Fibroblast of lung (primary cell): ENCODE measurements at places on chromosomes 7 and 10.

GRCh38 chr7:102463841-102464576 is 654 bp downstream of the ALKBH4 start:
- H3K36me3 ChIP-seq, result peaks cover 2% of the 10 kb centered on the region
- DNase-seq, result no peak
- peak overlapping the region; percentile 74 for H3K4me3 ChIP-seq
- no peaks in the 10 kb centered on the region for H3K27me3 ChIP-seq

DNA sequence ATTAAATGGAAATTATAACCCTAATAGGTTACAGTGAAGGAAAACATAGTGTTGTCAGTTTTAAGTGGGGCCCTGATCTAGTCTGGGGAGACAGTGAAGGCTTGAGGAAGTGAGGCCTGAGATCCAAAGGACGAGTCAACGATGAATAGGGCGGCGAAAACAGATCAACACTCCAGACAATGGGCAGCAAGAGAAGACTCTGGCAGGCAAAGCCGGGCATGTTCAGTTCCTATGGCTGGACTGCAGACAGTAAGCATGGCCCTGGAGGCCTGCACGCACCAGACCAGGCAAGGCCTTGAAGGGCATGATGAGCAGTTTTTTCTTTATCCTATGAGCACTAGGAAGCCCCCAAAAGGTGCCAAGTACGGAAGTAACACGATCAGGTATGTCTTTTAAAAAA is 127.8 kb downstream of the RNF216 start:
- H3K4me1 ChIP-seq, result no peaks in the 10 kb centered on the region
- no peaks in the 10 kb centered on the region for H3K27me3 ChIP-seq
- H3K27ac ChIP-seq, result no peak overlapping the region
- no peak overlapping the region for H3K4me3 ChIP-seq

DNA sequence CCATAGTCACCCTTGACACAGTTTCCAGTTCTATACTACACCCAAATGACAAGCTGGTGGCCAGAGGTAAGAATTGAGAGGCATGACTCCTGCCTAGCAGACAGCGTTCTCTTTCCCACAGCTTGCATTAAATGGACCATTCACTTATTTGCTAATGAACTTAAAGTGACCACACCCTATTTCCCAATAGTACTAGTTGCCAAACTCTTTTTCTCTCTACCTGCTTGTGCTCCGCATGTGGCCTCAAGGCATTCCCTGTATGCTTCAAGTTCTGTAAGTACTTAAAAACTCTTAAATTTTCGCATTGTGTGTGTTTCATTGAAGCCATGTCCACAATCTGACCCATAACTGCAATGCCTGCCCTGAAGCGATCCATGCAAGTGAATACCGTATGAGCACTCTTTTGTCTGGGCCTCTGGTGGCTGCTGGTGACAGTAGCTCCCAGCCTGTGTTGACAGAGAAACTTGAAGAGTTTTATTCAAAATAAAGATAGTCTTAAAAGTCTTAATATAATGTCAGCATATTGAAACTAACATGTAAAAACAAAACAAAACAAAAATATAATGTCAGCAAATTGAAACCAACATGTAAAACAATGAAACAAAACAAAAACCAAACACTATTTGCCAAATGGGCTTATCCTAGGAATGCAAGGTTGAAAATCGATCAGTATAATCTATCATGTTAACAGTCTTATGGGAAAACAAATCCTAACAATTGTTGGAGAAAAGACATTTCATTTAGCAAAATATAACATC is 73.6 kb downstream of the CCSER2 start:
- H3K36me3 ChIP-seq, result no peaks in the 10 kb centered on the region
- H3K27ac ChIP-seq, result no peak overlapping the region
- H3K4me1 ChIP-seq, result peaks cover 3% of the 10 kb centered on the region
- no peak overlapping the region for H3K4me3 ChIP-seq

GRCh38 chr10:23493711-23494110 is 54.8 kb downstream of the OTUD1 start:
- DNase-seq, result no peak
- no peaks in the 10 kb centered on the region for H3K36me3 ChIP-seq
- H3K4me1 ChIP-seq, result no peaks in the 10 kb centered on the region
- no peaks in the 10 kb centered on the region for H3K27me3 ChIP-seq
- H3K27ac ChIP-seq, result no peak overlapping the region
- no peak overlapping the region for H3K4me3 ChIP-seq

DNA sequence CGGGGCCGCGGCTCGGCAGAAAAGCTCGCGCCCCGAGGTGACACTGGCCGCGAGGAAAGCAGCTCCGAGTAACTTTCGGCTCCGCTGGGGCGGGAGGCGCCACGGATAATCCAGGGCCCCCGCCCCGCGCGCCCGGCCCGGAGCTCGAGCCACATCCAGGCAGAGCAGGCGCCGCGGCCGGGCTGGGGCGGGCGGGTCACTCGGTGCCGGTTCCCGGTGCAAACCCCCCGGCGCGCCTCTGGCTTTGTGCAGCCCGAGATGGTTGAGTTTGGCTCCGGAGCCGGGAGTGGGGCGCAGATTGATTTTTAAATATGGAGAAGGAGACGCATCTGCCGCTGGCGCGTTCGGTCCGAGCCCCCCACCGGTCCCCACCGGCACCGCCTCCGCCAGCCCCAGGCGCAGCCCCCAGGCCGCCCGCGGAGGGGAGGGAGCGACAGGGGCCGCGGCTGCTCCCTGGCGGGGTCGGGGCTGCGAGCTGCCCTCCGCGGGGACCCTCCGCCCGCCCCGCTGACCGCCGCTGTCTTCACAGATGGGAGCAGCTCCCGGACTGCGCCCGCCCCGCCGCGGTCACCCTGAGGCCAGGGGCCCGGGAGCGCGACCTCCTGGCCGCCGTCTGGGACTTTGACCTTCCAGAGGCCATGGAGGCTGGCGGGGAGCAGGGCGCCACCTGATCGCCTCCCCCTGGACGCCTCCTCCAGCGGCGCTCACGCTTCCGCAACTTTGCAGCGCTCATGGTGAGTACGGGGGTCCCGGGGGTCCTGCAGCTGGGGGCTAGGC is 643 bp downstream of the ADGRA1 start:
- H3K4me1 ChIP-seq, result no peaks in the 10 kb centered on the region
- no peak overlapping the region for H3K27ac ChIP-seq
- H3K27me3 ChIP-seq, result no peaks in the 10 kb centered on the region
- H3K36me3 ChIP-seq, result no peaks in the 10 kb centered on the region

GRCh38 chr10:71725998-71726579 is 6.5 kb upstream of the C10orf105 start:
- DNase-seq, result peak; percentile 67
- no peak overlapping the region for H3K4me3 ChIP-seq
- H3K27me3 ChIP-seq, result peaks cover 3% of the 10 kb centered on the region
- H3K27ac ChIP-seq, result no peak overlapping the region

DNA sequence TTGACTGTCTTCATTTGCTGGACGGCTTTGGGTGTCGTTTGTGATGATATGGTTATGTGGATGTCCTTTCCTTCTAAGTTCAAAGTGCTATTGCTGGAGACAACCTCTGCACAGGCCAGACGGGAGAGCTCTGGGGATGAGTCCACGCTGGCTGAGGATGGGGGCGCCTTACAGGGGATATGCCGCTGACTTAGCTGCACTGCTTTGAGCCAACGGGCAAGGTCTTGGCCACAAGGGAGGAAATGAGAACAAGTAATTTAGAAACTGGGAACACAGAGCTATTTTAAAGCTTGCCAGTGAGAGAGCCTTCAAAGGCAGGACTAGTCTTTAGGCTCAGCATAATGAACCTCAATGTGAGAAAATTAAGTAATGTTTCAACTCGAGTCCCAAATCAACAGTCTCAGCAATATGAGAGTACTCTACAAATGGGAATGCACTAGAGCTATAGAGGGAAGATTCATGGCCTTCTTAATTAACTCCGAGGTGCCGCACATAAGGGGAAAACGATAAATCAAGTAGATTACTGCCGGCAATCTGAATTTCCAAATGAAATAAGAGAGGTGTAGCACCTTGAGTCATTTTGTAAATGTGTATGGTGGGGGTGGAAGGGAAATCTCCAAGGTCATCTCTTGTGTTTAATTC is 209.3 kb downstream of the JAZF1 start:
- H3K27me3 ChIP-seq, result no peaks in the 10 kb centered on the region
- no peak overlapping the region for H3K4me3 ChIP-seq
- H3K27ac ChIP-seq, result no peak overlapping the region
- H3K4me1 ChIP-seq, result no peaks in the 10 kb centered on the region
- DNase-seq, result no peak
- no peaks in the 10 kb centered on the region for H3K36me3 ChIP-seq

GRCh38 chr7:81616951-81617350 is 152.9 kb downstream of the HGF start:
- H3K4me1 ChIP-seq, result peaks cover 2% of the 10 kb centered on the region
- H3K4me3 ChIP-seq, result no peak overlapping the region
- H3K36me3 ChIP-seq, result no peaks in the 10 kb centered on the region
- peak; percentile 83 for DNase-seq
- H3K27me3 ChIP-seq, result no peaks in the 10 kb centered on the region

- no peak overlapping the region for H3K4me3 ChIP-seq
- peak; percentile 83 for DNase-seq
- H3K4me1 ChIP-seq, result peaks cover 39% of the 10 kb centered on the region
- H3K27me3 ChIP-seq, result no peaks in the 10 kb centered on the region
Observed at GRCh38 chr10:79127151-79127961, 58.6 kb downstream of the ZMIZ1 start.
